ENCODE measurements at places on chromosomes 5 and 9.

DNA sequence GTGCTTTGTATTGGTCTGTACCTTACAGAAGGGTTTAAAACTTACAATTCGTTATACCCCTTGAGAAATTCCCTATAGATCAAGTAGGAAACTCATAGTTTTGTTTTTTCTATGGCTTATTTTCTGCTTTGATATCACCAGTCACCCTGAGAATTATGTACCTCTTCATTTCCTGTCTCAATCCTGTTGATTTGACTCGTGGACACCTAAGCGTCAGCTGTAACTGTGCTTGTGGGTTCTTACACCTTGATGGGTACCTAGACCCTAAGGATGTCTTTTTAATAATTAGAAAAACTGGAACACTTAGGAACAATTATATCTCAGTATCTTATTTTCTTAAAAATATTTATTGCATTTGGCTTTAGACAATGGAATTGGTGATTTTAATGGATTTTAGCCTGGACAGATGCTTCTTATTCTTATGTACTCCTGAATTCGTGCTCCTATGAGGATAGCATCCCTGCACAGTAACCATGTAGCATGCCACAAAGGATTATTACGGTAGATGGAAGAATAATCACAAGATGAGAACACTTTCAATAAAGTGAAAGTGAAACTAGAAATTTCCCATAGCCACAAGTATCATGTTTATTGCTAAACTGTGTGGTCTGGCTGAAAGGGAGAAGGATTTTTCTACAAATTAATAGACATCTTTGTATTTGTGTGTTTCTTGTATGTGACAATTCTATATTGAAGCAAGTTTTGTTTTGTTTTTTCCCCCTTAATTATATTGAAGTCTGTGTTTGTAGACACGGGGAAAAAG is 1920.3 kb upstream of the WWC1 start:
- DNase-seq, result no peak

DNA sequence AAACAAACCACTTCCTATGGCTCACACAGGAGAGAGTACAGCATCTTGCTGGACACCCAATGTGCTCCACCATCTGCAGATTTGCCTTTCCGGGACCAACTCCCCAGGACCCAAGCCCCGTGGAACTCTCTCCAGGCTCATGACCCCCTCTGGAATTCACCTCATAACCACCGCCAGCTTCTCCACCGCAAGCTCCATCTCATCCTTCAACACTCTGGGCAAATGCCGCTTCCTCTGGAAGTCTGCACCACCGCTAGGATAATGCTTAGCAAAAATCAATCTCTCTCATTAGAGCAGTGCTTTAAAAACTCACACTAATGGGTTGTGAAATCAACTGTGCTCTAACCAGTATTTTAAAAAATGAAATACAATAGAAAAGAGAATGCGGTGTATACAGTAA is 150.0 kb downstream of the COL23A1 start:
- DNase-seq, result no peak

- DNase-seq, result no peak
Observed at GRCh38 chr5:84248013-84248412, 136.7 kb downstream of the EDIL3 start.

DNA sequence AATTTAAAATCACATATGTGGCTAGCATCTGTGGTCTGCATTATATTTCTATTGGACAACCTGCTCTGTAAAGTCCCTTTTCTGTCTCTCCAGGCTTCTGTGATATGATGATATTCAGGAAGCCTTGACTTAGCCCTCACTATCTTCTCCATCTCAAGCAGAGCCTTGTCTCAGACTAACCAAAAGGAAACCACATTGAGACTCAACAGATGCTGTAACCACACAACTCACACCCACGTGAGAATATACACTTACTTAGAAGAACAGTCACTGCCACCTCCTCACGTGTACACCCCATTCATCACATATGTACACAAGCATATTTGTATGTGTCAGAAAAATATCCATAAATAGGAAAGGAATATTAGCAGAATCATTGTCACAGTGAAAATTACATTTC is 33.6 kb downstream of the HTR4 start:
- no peak for DNase-seq

DNA sequence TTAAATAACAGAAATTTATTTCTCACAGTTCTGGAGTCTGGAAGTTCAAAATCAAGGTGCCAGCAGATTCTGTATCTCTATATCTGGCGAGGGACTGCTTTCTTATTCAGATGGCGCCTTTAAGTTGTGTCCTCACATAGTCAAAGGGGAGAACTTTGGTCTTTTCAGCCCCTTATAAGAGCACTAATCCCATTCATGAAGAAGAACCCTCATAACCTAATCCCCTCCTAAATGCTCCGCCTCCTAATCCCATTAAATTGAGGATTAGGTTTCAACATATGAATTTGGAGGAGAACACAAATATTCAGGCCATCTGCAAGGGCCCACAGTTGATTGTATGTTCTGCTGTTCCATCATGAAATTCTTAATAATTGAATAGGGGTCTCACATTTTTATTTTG is 10.8 kb upstream of the CCDC152 start:
- no peak for DNase-seq

GRCh38 chr9:4308482-4308881 is 8.6 kb upstream of the GLIS3 start:
- DNase-seq, result no peak

- DNase-seq, result no peak
Observed at GRCh38 chr9:4936823-4937222, 48.2 kb upstream of the JAK2 start.

DNA sequence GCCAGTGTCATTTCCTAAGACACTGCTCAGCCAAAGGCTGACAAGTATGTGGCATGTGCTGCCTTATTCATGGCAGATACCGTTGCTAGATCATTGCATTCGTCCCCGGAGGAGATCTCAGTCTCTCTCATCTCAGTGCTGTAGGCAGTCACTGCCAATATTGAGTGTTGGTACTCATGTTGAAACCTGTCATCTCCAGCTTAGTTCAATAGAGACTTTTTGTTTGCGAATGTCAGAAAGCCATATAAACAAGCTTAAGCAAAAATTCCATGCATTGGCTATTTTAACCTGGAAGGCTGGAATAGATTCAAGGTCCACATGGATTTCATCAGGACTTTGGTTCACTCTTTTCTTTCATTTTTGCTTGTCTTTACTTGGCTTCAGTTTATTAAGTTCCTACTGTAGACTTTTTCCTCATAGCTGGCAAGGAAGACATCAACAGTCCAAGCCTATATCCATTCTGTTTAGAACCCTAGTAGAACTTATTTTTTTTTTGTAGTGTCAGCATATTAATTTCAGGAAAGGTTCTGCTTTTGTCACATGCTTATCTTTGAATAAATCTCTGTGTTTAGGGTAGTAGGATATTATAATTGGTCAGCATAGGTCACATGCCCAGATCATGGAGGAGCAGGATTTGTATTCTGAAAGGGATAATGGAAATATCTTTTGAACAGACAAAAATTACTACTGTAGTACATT is 66.8 kb downstream of the FCHO2 start:
- no peak for DNase-seq

- DNase-seq, result no peak
Observed at GRCh38 chr5:110973510-110973909, 98.0 kb upstream of the TSLP start.

DNA sequence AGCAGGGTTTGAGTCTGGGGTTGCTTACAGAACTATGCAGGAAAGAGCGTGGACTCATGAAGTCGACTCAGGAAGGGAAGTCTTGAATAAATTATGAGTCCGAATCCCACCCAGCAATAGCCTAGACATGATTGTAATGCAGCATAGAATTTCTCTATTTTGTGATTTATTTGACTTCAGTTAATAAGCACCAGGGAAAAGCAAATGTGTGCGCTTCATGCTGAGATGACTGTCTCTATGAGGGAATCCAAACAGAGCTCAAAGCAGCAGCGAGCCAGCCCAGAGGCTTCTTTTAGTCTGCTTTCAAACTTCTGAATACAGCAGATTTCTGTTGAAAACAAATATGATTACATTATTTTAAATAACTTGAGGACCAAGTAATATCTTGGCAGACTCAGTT is 188.0 kb downstream of the SEMA6A start:
- no peak for DNase-seq

GRCh38 chr9:95507464-95508241 is 9.1 kb downstream of the PTCH1 start:
- DNase-seq, result no peak

GRCh38 chr5:509611-510185 is 14.6 kb downstream of the SLC9A3 start:
- peak; percentile 27 for DNase-seq

- no peak for DNase-seq
Observed at GRCh38 chr5:107290780-107291398, 379.8 kb downstream of the EFNA5 start.

GRCh38 chr5:136031711-136032110 is 2.9 kb downstream of the TGFBI start:
- DNase-seq, result no peak

GRCh38 chr9:84239343-84239742 is 101.2 kb downstream of the SLC28A3 start:
- DNase-seq, result no peak

DNA sequence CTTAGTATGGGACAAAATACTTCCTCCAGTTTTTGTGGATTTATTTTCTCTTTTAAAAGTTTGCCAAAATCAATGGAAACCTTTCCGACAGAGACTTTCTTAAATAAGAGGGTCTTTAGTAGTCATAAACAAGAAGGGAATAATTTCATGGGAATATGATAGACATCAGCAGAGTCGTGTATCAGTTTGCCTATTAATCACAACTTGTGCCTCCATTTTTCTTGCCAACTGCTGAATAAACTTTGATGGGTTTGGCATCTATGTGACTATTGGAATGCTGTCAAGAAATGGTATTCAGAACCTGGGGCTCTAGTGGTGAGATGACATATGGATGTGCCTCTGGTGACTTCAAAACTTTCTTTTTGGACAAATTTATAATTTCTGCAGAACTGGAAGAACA is 1668.2 kb downstream of the MAT2B start:
- DNase-seq, result peak; percentile 27

DNA sequence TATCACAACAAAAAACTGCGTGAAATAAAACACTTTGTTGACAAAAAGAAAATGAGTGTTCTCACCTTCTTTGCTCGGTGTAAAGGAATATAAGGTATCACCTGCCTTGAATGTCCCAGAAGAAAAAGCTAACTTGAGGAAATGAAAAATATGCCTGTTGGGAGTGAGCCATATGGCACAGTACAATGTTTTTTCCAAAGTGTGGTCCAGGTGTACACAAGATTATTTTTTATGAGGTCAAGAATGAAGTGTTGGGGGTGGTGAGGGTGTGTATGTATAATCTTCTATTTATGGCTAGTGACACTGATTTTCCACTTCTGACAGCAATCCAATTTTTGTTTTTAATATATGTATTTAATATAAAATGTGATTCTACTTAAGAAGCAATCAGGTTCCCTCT is 134.4 kb downstream of the RFX3 start:
- no peak for DNase-seq

DNA sequence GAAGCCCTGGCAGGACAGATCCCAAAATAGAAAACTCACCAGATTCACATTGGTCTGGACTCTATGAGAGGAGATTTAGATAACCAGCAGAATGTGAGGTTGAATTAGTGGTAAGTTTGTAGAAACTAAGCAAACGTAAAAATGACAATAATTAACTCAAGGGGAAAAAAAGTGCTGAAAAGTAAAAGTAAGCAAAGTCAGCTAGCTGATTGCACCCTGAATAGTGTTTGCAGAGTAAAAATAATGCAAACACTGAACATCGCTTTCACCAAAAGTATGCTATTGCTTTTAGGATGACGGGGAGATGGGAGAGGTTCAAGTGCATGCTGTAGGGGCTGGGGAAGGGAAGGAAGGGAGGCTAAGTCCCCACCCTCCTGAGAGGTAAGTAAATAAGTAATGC is 92.5 kb upstream of the RARS1 start:
- DNase-seq, result no peak

- no peak for DNase-seq
Observed at GRCh38 chr5:9456435-9457042, 89.3 kb downstream of the SEMA5A start.

DNA sequence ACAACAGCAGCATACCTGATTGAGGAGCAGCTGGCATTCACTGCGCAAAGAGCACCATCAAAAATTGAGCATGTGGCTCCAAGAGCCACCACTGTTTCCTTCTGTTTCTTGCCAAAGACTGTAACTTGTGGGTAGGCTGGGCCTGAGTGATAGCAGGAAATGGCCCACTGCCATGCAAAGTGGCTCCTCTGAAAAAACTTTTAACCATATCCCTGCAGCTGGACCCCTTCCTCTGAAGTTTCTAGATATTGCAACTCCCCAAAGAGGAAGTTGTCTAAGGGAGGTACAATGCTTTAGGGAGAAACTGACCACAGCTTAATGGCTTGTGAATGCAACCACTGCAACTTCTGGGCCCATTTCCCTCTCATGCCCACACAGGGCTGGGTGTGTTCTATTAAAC is 355.4 kb upstream of the PDE4D start:
- DNase-seq, result no peak

GRCh38 chr5:154015071-154015693 is 23.5 kb downstream of the FAM114A2 start:
- no peak for DNase-seq

- DNase-seq, result no peak
Observed at GRCh38 chr5:136094189-136094912, 38.3 kb upstream of the SMAD5 start.

DNA sequence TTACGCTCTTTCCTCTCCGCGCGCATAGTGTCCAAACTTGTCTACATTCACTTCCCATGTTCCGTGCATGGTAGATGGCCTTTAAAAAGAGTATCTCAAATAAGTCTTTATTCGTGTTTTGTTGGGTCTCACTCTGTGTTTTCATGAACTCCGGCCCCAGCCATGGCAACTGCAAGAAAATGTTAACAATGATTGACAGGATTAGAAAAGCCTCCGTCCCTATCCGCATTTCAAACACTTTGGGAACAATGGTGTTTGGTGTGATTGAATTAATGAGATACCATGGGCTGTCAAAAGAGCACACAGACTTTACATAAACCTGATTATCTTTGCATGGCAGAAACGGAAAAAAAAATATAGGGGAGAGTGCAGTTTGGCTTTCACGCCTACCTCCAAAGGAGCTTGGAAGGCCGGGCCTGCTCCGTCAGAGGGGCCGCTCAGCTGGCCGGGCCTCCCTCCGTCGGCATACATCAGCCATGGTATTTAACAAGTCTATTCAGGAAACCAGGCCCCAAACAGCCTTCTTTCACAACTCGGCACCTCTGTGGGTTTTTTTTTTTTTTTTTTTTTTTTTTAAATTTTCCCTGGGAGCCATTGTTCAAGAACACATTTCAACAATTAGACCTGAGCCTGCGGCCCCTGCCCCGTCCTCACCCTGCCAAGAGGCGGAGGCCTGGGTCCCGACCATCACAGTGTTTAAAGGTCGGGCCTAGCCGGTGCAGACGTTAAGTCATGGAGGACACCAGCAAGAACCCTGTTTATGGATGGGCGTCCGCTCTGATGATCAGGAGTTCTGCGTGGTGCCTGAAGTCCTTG is 323.8 kb upstream of the IRX4 start:
- DNase-seq, result no peak

- no peak for DNase-seq
Observed at GRCh38 chr5:172005708-172006320, 624 bp downstream of the FBXW11 start.

DNA sequence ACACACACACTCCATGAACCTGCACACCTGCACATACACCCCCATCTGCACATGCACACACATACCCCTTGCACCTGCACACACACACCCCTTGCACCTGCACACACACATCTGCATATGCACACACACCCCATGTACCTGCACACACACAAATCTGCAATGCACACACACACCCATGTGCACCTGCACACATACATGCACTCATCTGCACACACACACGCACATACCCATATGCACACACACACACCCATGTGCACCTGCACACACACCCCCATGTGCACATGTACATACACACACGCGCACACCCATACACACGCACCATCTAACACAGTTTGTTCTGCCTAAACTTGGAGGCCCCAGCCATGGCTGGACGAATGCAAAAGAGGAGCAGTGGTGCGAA is 115.9 kb upstream of the SARDH start:
- DNase-seq, result no peak

Measured in NCI-H446 (cell line).